ENCODE measurements at places on chromosomes 5 and 9.

- no peak for DNase-seq
Measured at GRCh38 chr5:60437308-60437707, 262.7 kb downstream of the DEPDC1B start.

- DNase-seq, result no peak
Measured at GRCh38 chr9:4663956-4664355, 1.9 kb downstream of the PLPP6 start.

DNA sequence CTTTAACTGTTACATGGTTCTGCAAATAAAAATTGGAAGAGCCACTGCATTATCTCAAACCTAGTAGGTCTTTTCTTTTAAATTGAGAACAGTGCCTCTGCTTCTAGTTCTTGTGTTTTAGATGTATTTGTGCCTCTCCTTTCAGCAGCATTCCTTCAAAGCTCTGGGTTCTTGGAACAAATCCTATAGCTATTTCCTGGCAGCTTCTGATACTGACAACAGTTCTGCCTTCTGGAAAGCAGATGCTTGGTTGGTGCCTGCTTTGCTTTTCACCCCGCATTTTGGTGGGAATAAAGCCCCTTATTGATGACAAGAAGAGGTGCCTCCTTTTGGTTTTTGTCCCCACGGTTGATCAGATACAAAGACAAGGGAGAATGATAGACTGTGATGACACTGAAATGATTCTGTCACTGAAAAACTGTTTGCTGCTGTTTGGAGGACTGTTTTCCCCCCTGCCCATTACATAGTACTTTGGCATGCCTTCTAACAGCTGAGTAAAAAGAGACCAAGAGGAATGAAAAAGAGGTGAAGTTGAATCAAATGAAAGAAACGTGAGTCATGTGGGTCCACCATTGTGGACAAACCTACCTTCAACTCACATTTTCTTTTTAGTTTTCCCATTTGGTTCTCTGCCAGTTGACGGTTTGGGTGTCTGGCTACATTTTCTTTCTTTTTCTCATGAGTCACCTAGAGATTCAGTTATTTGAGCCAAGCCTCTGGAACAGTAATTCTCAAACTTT lies 5.6 kb downstream of the PTCD2 start:
- no peak for DNase-seq

DNA sequence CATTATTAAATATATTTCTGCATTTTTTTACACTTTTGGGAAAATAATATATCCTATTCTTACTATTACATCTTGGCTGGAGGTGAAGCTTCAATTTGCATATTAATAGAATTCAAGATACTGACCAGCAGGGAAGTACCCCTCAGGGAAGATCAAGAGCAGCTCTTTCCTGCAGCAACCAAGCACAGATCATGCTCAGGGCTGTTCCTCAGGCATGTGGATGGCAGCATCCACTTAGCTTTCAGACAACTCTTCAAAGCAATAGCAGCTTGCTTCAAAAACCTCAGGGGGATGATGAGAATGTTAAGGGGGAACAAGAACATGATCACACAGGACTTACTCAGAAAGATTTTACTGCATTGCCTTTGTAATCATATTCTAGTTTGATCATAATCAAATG lies 731.8 kb downstream of the SEMA5A start:
- DNase-seq, result no peak

GRCh38 chr9:108239696-108240321 lies 616.0 kb downstream of the ACTL7B start:
- no peak for DNase-seq

DNA sequence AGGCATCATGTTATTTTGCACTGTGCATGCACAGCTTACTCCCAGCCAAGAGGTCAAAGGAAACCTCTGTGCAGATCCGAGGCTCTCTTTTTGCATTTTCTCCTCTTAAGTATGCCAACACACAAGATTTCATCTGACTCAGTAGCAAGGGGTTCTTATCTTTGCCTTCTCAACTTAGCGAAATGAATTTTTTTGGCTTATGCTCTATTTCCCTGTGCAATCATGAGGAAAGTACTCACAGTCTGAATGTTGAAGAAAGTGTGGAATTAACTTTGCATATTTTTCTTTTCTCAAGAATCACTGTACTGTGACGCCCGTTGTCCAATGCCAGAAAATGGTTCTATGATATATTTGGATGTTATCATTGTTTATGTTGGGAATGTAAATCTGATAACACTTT lies 173.5 kb upstream of the FBXL7 start:
- no peak for DNase-seq

DNA sequence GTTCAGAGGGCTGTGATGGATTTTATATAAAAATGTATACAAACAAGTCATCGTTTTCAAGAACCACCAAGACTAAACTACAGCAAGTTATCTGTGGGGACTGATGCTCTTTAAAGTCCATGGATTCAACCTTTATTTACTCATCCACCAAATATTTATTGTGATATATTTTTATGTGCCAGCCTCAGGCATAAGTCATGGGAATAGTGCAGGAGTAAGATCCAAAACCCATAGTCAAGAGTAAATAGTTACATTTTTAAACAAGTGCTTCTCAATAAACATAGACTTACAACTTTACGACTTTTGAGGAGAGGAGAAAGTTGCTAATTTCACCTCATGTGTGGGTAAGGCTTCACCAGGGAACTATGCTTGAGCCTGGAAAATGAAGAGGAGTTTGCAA lies 24.6 kb downstream of the MACIR start:
- no peak for DNase-seq
